Activated CD4-positive, alpha-beta T cell treated with anti-CD3 and anti-CD28 coated beads, Interleukin-2, amount 50 U/mL, for 4 hours (primary cell): ENCODE measurements at places on chromosomes 7 and 10.

- no peak for DNase-seq
Measured at GRCh38 chr7:70463352-70463938, 668.5 kb upstream of the GALNT17 start.

DNA sequence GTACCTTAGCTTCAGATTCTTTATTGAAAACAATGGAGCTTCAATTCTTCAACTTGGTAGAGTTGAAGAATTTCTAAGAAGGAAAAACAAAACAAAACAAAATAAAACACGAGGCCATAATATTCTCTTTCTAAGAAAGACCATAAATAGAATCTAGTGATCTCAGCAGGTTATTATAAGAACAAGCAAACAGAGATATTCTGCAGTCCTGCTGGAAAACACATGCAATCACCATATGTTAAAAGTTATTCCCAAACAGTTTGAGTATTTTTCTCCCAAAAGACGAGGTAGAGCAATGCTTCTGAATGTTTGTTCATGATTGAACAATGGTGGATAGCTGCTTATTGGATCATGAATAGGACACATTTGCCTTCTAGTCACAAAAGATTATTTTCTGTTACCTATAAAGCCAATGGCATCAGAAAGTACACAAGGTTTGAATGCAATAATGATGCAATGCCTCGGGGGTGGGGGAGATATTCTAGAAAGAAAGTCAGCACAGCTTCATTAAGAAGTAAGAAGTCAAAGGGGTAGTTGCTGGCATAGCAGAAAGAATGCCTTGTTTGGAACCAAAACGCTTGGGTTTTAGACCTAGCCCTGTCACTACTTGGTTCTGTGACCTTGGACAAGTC, 59.3 kb downstream of the CREB3L2 start:
- DNase-seq: no peak

DNA sequence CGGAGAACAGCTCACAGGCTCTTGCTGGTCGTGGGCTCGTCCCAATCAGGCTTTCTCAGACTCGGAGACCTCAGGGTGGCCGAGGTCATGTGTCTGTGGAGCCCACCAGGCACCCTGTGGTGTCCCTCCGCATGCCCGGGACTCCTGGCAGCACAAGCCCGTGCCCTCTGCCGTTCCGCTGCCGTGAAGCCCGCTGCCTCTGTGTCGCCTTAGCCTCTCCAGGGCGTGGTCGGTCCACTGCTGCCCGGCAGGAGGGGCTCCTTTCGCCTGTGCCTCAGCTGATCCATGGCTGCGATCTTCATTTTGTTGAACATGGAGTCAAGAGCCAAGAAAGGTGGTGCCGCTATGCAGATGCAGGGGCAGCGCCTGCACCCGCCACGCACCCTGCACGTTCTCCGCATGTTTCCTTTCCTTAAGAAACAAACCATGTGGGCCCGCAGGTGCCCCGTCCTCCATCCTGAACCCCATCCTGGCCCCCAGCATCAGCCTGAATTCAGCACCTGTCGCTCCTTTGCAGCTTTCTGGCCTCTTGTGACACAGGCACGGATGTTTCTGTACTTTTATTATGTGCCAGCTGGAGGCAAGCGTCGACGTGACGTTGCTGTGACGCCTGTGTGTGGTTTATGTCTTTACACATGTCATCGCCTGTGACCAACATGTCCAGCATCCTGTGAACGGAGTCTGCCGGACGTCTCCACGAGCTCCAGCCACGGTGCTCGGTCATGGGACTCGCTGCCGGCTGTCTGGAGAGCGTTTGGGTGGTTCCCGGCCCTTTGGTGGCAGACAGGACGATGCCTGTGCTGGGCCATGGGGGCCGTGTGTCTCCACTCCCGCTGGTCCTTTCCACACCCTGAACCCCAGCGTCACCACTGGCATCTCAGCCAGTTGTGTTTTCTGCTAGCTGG, 69.9 kb downstream of the NKX6-2 start:
- DNase-seq: no peak

DNA sequence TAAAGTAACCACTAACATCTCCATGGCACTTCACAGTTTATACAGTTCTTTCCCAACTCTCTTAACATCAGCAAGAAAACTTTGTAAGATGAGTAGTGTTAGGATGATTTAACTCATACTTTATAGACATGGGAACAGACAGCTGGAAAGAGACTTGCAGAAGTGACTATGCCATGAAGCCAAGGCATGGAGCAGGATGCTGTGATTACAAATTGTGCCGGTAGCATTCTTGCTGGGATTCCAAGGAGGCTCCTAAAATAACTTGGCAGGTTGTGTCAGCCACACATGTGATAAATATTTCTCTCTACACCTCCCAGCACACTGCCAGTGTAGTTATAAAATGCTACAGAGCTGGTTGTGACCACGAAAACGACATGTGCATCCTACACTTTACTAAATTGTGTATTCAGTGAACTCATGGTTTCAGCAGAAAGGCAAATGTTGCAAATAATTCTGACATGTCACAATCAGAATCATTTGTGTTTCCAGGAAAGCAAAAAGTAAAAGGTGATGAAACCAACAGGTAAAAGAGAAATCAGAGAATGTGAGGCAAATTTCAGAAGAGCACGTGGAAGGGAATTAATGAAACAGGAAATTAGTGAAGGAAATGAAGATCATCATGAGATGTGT, 5.6 kb upstream of the CYP3A4 start:
- DNase-seq: no peak
